ENCODE measurements at places on chromosomes 7 and 10.
A peak's percentile ranks its signal among the peaks of the same experiment; 100 is the strongest.

GRCh38 chr7:26061678-26062603 is 90.1 kb upstream of the NFE2L3 start:
- peak; percentile 67 for DNase-seq

- DNase-seq, result no peak
These were observed 86.5 kb downstream of the PROSER2 start for GRCh38 chr10:11909618-11910017.

GRCh38 chr7:16881844-16882243 is at the start of gene AGR3:
TSS of gene AGR3 (minus strand) at chr7:16881983. CDS start at chr7:16878618, 3,365 bp downstream.
- DNase-seq, result no peak

- no peak for DNase-seq
These were observed 28.0 kb upstream of the VSIR start for GRCh38 chr10:71801361-71801760.

GRCh38 chr10:133401500-133401899 is 7.5 kb downstream of the MTG1 start:
- DNase-seq, result no peak

GRCh38 chr10:67666416-67667034 is 29.5 kb downstream of the CTNNA3 start:
- no peak for DNase-seq

GRCh38 chr7:91066627-91067026 is 197.6 kb upstream of the FZD1 start:
- DNase-seq, result no peak

Data from NCI-H510A (cell line).